ENCODE measurements at places on chromosomes 5 and 9.

DNA sequence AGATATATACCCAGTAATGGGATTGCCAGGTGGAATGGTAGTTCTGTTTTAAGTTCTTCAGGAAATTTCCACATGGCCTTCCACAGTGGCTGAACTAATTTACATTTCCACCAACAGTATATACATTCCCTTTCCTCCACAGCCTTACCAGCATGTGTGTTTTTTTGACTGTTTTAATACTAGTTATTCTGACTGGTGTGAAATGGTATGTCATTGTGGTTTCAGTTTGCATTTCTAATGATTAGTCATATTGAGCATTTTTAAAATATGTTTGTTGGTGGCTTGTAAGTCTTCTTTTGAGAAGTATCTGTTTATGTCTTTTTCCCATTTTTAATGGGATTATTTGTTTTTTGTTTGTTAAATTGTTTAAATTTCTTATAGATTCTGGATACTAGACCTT, 208.9 kb downstream of the CFAP90 start:
- DNase-seq = no peak

- DNase-seq = no peak
These were observed 3.3 kb downstream of the LARP1 start for GRCh38 chr5:154758493-154758892.

DNA sequence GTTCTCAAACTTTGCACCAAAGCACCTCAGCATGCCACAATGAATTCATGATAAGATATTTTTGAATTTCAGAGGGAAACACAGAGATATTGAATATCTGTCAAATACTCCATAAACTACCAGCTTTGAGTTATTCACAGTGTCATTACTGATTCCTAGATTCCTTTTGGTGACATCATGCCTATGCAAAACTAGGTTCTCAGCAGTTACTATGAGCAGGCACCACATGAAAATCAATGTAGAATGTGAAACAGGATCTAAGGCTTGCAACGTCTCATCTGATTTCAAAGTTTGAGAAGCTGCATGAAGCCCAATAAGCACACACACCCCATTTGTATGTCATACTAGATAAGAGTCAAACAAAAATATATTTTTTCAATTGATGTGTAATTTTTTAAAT, 426.5 kb downstream of the NR2F1-AS1 start:
- DNase-seq = no peak

GRCh38 chr5:59600998-59601397, 292.5 kb downstream of the PDE4D start:
- DNase-seq = no peak

- DNase-seq = no peak
These were observed 67.9 kb downstream of the STK10 start for GRCh38 chr5:172119921-172120688.

DNA sequence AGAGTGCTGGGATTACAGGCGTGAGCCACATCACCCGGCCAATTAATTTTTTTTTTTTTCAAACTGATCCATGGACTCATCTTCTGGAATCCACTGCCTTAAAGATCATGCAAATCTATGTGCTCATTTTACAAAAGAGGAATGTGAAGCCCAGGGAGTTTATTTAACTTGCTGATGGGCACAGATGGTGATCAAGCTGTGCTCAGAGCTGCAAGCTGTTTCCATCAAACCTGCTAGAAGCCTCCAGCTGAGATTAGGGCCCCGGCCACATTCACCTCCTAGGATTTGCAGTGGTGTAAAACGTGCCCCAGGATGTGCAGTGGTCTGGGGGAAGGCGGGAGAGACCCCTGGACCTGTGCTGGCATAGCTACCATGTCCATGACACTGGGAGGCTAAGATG, 56.1 kb upstream of the TUT7 start:
- no peak for DNase-seq

DNA sequence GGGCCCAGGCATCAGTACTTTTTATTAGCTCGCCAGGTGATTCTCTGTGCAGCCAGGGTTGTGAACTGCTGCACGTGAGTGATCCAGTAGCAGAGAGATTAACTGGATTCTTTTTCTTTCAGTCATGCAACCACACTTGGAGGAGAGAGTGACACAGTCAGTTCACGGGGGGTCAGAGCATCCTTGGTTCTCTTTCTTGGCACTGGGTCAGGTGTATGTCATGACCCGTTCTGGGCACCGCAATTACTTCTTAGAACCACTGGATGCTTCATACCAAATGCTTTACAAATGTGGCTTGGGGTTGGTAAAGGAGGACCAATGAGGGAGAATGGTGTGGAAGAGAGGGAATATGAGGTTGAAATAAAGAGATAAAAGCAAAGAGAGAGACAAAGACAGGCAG, 368.7 kb downstream of the MLLT3 start:
- DNase-seq = peak; percentile 45

DNA sequence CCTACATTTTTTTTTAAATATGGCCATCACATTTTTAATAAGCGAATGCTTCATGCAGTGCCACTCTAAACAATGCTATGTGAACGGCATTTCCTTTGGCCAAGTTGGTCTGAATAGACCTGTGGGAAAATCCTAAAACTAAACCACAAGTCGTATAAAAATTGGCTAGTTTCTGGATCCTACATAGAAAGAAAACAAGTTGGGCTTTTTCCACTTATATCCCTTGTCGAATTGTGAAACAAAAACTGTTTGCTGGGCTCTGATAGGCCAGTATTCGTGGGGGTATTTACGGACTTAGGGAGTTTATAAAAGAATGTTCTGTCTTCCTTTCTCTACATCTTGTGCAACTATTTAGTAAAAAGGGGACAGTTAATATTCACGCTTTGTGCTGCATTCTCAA, 153.1 kb upstream of the KLF9 start:
- DNase-seq = peak; percentile 57

DNA sequence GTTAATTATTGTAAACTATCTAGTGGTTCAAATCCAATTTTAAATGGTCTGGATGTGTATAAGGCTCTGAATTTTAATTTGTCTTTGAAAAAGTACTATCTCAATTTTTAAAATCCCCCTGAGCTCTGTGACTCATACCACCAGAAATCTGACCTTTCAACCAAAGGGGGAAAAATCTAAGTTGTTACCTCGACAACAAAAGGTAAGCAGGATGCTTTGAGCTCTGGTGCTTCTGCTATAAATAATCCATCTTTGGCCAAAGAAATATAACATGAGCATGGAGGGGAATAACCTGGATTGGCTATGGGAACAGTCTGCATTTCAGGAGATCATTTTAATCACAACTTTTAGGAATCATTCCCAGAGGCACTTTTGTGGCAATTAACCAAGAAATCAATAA, 76.3 kb upstream of the PCSK1 start:
- peak; percentile 69 for DNase-seq

DNA sequence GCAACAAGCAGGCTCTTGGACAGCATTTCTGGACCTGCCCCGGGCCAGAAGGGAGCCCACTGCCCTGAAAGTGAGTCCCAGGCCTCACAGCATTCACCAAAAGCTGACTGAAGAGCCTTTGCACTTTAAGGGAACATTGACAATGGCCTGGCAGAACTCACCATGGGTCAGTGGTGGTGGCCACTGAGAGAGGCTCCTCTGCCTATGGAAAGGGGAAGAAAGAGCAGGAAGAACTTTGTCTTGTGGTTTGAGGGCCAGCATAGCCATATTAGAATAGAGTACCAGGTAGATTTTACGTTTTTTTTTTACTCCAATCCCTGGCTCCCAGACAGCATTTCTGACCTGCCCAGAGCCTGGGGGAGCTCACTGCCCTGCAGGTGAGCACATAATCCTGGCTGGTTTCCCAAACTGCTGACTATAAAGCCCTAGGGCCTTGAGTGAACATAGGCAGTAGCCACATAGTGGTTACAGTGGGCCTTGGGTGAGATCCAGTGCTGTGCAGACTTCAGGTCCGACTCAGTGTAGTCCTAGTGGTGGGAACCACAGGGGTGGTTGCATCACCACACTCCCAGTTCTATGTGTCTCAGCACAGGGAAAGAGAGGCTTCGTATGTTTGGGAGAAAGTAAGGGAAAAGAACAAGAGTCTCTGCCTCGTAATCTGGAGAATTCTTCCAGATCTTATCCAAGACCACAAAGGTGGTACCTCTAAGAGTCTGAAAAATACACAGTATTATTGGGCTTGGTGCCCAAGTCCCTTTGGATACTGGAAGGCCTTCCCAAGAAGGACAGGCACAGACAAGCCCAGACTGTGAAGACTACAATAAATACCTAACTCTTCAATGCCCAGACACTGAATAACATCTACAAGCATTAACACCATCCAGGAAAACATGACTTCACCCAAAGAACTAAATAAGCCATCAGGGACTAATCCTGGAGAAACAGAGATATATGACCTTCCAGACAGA, 89.5 kb downstream of the TSSK1B start:
- peak; percentile 46 for DNase-seq

- no peak for DNase-seq
These were observed 104.1 kb downstream of the TLE1 start for GRCh38 chr9:81585191-81585763.

DNA sequence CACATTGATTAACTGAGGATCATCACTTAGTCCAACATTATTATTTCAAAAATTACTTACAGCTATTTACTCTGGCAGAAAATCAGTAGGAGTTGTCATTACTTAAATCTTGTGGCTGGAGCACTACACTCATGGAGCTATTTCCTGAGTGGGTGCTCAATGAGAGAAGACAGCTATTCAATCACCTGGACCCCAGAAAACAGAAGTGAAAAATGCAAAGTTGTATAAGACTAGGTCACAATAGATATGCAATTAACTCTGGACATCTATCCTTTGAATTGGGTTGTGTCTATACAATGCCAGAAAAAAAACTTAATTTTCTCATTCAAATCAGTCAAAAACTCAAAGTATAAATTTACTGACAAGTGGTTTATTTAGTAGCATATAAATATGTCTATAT, 340.9 kb downstream of the EFNA5 start:
- no peak for DNase-seq

DNA sequence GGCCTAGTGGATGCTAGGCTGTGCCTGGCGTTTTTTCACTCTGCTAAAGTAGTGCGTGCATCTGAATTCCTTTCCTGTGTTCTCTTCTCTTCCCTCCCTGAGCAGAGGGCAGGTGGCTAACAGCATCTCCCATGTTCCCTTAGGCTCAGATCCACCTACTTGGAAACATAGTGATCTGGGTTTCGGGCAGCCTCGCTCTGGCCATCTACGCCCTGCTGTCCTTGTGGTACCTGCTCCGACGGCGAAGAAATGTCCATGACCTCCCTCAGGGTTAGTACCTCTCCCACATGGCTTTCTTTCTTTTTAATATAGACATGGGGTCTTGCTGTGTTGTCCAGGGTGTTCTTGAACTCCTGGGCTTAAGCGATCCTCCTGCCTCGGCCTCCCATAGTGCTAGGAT, 9.9 kb downstream of the UCK1 start:
- DNase-seq = no peak

- DNase-seq = peak; percentile 50
These were observed 30.1 kb upstream of the MUSK start for GRCh38 chr9:110638381-110638954.

DNA sequence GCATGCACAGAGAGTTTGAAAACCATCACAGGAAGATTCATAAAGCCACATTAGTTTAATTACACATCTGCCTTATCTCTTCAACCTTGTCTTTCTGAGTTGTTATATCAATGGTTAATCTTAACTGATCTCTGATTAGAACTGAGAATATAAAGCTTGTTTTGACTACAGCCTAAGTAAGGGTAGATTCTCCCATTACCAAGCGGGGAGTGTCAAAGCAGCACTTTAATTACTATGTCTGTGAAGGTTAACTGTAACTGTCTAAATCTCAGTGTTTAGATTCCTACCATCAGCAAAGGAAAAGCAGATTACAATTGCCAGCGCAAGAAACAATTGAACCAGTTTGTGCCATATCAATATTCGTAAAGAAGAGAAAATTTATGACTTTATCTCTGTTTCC, 348.7 kb downstream of the CDH12 start:
- DNase-seq = no peak

DNA sequence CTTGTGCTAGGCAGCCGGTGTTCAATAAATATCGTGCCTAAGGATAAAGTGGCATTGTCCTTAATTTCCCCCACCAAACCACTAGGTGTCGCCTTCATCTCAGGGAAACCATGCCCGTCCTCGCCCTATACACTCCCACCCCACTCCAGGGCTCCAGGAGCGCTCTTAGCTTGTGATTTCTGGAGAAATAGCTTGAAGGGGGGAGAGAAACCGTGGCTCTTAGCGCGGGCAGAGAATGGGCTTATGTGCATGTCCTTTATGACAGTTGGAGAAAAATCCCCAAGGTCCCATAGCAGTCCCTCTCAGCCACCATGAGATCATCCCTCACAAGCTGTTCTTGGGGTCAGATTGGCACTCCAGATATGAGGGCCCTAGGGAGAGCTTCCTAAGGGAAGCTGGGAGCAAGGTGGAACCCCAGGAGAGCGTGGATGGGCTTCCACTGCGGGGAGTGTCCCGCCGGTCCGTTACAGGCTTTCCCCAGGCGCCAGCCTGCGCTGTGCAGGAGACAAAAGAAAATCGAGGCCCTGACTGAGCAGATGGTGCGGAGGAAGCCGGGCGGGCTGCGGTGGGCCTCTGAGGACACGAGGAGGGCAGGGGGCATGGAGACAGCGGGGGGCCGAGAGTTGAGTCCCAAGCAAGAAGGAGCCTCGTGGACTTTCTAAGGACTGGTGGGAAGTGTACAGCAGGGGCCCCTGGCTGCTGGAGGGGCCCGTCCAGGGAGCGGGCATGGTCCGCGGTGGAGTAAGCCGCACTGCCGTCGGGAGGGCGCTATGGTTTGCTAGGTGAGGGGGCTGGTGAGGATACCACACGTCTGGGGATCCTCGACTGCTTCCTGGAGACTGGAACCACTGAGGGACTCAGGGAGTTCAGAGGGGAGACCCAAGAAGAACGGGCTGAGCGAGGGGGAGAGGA, 750 bp upstream of the NPR2 start:
- peak; percentile 88 for DNase-seq

GRCh38 chr5:81252904-81253303, 19.8 kb downstream of the CKMT2 start:
- DNase-seq = no peak

DNA sequence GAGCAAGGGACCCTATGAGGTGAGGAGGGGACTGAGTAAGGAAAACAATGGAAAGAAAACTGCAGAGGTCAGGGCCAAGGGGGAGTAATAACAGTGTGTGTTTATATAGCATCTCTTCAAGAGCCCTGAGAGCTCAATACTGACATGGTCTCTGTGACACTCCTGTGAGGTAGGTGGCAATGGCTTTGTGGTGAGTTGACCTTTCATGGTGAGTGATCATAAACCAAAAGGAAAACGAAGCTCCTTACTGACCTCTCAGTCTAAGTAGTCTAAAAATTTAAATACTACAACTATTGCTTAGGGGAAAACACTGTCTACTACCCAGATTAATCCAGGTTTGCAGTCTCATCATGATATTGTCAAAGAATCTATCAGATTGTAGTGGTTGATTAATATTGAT, 130.9 kb downstream of the SNCAIP start:
- no peak for DNase-seq

GRCh38 chr9:5869315-5870019, 21.2 kb upstream of the MLANA start:
- DNase-seq = no peak

GRCh38 chr9:119544492-119544891, 175.3 kb upstream of the BRINP1 start:
- DNase-seq = no peak
